Spinal cord (tissue), 10 donors: ENCODE measurements at places on chromosomes 2 and 18.

DNA sequence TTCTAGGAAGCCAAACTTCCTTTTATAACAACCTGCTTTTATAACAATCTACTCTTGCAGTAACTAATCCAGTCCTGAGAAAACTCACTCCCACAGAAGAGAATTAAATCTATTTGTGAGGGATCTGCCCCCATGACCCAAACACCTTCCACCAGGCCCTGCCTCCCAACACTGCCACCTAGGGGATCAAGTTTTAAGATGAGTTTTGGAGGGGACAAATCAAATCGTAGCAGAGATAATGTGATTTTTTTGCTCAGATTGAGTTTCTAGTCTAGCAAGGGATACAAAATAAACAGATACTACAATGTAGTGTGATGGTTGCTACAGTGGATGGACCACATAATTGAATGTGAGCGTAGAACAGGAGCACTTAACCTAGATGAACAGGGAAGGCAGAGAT lies 52.2 kb downstream of the NCOA1 start:
- DNase-seq, result no peak
- no peak overlapping the region for H3K4me3 ChIP-seq
- no peaks in the 10 kb centered on the region for H3K27me3 ChIP-seq
- no peaks in the 10 kb centered on the region for H3K4me1 ChIP-seq

DNA sequence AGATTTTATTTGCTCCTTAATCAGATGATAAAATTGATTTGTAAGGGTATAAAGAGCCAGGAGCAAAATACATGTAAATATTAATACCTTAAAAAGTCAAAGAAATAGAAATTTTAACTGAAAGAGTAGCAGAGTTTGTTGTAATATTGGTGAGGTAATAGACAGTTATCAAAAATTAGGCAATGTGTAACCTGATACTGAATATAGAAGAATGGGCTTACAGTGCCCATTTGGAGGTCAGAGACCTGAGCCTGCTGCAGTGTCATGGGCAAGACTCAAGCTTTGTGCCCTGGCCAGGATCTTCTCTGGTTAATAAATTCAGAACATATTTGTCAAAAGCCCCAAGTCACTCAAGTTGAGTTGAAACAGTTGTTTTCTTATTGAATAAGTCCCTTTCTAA lies 29.7 kb upstream of the TMEM247 start:
- no peak for DNase-seq
- H3K27me3 ChIP-seq, result no peaks in the 10 kb centered on the region
- H3K4me1 ChIP-seq, result no peaks in the 10 kb centered on the region
- H3K36me3 ChIP-seq, result no peaks in the 10 kb centered on the region
- H3K27ac ChIP-seq, result no peak overlapping the region
- H3K4me3 ChIP-seq, result no peak overlapping the region

DNA sequence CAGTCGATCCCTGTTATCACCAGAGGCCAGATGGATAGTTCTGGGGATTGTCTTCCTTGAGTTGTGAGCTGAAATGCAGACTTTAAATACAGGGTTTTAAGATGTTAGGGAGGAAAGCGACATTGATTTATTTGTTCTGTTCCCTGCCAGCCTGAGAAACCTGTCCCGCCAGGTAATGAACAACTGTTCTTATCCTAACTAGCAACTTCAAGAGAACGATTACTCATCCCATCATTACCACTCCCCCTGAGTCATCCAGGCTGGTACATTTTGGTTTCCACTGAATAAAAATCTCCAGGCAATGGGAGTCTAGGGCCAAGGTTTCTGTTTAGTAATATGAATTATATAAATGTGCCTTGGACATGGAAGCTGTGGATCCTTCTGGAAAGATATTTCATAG lies 131.2 kb downstream of the LYPD6B start:
- no peaks in the 10 kb centered on the region for H3K4me1 ChIP-seq
- no peaks in the 10 kb centered on the region for H3K27me3 ChIP-seq
- H3K27ac ChIP-seq, result no peak overlapping the region
- DNase-seq, result no peak

- no peak overlapping the region for H3K27ac ChIP-seq
- no peak for DNase-seq
- no peaks in the 10 kb centered on the region for H3K4me1 ChIP-seq
Observed at GRCh38 chr18:49149011-49149410, 198.2 kb upstream of the SMAD7 start.

- no peaks in the 10 kb centered on the region for H3K4me1 ChIP-seq
- DNase-seq, result no peak
- peaks cover 14% of the 10 kb centered on the region for H3K36me3 ChIP-seq
- H3K27ac ChIP-seq, result no peak within 1 kb of the TSS
Observed at GRCh38 chr2:47155091-47155876, at the start of gene STPG4. STPG4 (minus strand) TSS chr2:47155308; CDS start chr2:47155251, 57 bp downstream.
